ENCODE measurements at places on chromosomes 6 and 20.

DNA sequence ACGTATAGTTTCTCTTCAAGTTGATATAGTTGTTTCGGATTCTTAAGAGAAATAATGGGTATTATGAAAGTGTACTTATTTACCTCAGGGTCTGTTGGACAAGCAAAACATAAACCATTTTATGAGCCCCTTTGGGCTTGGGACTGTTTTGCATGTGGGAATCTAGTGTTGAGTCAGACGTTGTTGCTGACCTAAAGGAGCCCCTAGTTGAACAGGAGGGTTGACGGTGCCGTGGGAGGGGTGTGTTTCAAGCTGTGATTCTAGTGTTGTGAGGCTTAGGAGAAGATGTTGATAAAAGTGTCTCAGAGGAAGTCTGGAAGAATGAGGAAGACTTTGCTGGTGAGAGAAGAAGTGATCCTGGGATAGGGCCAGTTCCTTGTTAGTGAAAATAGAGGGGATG is 140.0 kb downstream of the ARID1B start:
- no peak for DNase-seq

GRCh38 chr20:6123649-6124014 is 802 bp upstream of the FERMT1 start:
- DNase-seq = no peak

- no peak for DNase-seq
These were observed 102.9 kb downstream of the AIG1 start for GRCh38 chr6:143163621-143164020.

GRCh38 chr6:87340230-87340629 is 4.4 kb upstream of the C6orf163 start:
- no peak for DNase-seq

- DNase-seq = peak; percentile 46
These were observed 102.2 kb downstream of the SNX5 start for GRCh38 chr20:17866234-17867001.

DNA sequence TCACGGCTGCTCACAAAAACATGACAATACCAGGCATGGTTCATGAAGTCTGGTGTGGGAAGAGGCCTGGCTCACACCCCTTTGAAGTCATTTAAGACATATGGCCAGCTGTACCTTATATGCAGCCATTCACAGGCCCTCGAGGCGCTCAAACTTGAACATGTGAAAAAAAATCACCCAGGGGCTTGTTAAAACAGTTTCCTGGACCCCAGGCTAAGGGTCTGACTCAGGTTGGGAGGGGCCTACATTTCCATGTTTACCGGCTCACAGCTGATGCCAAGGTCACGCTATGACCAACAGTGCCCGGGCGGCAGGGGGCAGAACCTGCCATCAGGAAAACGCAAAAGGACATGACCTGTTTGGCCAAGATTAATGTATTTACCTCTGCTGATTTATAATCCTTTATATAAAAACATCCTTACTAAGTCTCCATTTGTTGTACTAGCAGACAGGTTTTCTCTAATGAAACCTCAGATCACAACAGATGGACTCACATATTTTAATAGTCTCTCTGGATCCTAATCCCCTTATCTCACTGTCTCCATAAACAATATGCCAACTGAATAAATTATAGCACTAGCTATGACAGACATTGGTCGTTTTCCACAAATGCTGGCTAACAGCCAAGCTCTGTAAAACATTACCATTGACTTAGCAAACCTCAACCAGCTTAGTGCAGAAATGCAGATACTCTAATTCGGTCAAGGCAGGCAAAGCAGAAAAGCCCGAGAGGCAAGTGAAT is 19.9 kb downstream of the EZR start:
- no peak for DNase-seq

- DNase-seq = peak; percentile 58
These were observed 35.5 kb upstream of the ZFAND3 start for GRCh38 chr6:37783856-37784584.

- DNase-seq = peak; percentile 14
These were observed 217.3 kb downstream of the ATXN1 start for GRCh38 chr6:16544006-16544405.

- no peak for DNase-seq
These were observed 1028.3 kb upstream of the EYS start for GRCh38 chr6:66735106-66735890.

- DNase-seq = no peak
These were observed 38.5 kb downstream of the FBXL4 start for GRCh38 chr6:98909236-98909635.

GRCh38 chr6:115456848-115457247 is 603.8 kb downstream of the FRK start:
- peak; percentile 4 for DNase-seq

GRCh38 chr20:831251-831650 is 2.3 kb upstream of the FAM110A start:
- DNase-seq = no peak

DNA sequence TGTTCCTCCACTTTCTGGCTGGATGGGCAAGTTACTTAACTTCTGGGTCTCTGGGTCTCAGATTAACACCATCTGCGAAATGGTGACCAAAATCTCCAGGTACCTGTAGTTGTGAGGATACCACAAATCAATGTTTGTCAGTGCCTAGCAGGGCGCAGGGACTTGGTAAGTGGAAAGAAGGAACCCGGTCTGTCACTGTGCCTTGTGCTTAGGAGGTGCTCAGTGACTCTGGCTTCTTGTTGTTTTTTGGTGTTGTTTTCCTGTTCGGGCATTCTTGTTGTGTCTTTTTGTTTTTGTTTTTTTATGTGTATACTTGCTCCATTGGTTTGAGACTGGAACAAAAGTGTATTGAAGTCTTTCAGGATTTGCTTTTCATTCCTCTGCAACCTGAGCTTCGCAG is 17.8 kb downstream of the TM9SF4 start:
- no peak for DNase-seq

DNA sequence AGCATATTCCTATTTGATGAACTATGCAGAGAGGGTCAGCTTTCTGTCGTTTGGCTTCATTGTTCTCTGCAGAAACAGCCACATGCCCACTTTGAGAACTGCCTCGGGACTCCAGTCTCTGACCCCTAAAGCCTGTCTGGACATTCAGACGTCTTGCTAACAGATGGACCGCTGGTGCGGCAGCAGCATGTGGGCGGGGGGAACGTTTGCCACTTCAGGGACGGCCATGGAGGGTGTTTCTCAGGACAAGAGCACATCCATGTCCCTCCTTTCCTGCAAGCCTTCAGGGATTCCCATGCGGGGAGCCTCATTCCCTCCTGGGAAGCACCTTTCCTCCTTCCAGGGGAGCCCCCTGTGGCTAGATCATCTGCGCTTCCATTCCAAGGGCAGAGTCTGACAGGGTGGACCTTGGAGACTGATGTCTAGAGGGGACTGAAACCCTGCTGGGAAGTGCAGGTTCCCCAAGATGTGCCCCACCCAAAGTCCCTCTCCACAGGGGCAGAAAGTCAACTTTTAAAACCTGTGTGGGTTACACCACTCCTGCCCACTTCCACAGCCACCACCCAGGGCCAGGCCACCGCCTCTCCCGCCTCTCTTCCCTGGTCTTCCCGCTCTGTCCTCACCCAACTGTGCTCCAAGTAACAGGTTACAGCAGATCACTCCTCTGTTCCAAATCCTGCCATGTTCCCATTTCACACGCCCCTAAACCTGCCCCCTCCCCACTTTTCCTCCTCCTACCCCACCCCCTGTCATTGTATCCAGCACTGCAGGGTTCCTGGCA is 94.8 kb upstream of the PMEPA1 start:
- DNase-seq = no peak

GRCh38 chr6:122678841-122679240 is 68.6 kb downstream of the PKIB start:
- DNase-seq = no peak

DNA sequence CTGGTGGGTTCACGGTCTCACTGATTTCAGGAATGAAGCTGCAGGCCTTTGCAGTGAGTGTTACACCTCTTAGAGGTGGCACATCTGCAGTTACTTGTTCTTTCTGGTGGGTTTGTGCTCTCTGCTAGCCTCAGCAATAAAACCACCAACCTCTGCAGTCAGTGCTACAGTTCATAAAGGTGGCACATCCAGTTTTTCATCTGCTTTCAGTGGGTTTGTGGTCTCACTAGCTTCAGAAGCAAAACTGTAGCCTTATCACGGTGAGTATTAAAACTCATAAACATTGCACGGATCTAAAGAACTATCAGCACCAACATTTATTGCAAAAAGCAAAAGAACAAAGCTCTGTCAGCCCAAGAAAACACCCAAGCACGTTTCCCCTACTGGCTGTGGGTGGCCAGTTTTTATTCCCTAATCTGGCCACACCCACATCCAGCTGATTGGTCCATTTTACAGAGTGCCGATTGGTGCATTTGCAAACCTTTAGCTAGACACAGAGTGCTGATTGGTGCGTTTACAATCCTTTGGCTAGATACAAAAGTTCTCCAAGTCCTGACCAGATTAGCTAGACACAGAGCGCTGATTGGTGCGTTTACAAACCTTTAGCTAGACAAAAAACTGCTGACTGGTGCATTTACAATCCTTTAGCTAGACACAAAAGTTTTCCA is 3.4 kb upstream of the TMEM14C start:
- DNase-seq = no peak

DNA sequence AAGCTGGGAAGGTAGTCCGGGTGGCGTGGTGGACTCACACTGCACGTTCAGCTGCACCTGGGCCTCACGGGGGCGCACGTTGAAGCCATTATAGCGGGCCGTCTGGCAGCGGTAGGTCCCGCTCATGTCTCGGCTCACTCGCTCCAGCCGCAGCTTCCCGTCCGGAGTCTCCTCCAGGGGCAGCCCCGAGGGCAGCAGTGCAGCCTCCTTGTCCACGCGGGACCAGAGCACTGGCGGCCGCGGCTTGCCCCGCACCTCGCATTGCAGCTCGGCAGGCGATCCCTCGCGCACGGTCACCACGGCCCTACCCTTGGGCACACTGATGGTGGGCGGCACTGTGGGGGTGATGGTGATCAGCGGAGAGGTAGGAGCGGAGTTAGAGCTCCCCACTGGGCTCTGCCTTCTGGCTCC is 47.6 kb downstream of the MDGA1 start:
- peak; percentile 77 for DNase-seq

DNA sequence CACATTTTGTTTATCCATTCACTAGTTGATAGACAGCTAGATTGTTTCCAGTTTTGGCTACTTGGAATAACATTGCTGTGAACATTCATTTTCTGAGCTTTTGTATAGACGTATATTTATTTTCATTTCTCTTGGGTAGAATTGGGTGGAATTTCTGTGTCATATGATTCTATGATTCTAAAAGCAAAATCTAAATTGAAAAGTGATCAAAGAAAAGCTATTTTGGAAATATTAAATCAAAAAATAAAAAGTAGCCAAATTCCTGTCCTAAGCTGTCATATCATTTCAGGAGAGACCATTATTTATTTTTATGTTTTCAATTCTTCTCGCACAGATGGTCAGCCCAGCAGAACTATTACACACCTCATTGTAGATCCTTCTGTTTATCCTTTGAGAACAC is 229.2 kb downstream of the COL12A1 start:
- DNase-seq = no peak

DNA sequence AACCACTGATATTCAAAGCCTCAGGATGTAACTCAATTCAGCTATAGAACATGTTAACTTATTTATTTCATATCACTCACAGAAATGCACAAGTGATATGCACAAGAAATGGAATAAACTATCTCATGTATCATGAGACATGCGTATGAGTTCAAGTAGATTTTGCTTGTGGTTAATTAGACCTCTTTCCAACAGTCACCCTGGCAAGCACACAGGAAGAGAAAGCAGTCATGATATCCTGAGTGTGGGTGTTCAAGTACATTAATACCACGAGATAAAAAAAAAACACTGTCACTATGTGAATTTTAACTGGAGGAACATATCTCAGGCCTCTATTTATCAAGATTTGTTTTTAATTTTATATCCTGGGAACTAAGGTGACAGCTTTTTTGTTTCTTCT is 64.2 kb downstream of the LAMP5 start:
- DNase-seq = no peak

DNA sequence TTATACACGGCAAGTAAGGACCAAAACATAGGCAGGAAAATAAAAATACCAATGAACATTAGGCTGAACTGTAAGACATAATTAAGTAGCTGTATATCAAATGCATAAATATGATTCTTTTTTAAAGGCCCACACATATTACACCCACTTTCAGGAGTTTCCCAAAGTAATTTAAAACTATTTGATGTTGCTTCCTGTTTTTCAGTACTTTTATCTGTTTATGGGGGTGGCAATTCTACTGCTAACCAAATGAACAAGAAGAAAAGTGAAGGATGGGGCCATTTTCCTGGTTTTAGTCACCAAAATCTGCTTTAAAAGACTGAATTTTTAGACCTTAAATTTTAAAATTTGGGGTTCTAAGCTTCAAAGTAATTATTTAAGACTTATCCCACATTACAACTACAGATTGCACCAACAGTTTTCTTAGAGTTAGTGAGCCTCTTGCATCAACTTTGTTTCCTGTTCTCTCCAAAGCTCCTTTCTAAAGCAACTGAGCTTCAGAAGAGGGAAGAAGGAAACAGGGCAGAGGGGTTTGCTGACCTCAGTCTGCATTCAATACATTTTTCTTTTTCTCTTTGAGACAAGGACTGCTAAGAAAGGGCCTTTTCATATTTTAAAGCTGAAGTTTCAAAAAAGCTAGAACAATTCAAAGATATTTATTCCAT is 191.0 kb downstream of the BACH2 start:
- no peak for DNase-seq

- no peak for DNase-seq
These were observed 123.1 kb downstream of the MRPL14 start for GRCh38 chr6:44004136-44004535.
